ENCODE measurements at places on chromosomes 13 and 19.

DNA sequence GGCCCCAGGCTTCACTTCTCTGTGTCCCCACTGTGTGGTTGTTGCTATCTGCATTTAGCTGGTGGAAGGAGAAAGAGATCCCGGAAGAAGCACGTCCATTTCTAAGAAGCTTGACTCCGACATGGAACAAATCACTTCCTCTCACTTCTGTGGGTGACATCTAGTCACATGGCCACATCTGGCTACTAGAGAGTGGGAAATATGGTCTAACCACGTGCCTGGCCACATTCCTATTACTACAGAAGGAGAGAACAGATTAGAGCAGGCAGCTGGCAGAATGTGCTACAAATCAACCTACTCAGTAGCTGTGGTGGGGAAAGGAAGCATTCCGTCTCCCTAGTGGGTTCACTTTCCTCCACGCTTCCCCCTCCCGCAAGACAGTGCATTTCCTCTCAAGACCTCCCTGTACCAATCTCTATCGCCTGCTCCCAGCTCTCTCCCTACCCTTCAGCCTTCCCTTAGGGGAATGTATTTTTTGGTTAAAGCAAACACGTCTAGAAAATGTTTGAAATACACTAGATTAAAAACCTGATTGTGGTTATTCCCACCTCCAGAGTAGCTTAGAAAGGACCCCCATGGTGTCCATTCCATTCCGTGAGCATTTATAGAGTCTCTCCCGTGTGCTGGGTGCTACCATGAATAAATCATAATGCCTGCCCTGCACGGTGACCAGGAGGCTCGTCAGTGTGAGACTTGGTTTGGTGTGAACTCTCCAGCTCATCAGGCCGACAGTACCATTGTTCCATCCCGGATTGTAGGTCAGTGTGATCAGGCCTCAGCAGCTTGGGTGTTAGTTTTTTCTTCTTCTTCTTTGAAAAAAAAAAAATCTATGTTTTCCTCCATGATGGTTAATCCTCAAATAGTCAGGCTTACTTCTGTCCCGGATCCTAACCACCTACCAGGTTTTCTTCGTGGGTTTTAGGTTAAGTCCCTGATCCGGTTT lies 8.0 kb upstream of the AMER2 start:
- DNase-seq: no peak

DNA sequence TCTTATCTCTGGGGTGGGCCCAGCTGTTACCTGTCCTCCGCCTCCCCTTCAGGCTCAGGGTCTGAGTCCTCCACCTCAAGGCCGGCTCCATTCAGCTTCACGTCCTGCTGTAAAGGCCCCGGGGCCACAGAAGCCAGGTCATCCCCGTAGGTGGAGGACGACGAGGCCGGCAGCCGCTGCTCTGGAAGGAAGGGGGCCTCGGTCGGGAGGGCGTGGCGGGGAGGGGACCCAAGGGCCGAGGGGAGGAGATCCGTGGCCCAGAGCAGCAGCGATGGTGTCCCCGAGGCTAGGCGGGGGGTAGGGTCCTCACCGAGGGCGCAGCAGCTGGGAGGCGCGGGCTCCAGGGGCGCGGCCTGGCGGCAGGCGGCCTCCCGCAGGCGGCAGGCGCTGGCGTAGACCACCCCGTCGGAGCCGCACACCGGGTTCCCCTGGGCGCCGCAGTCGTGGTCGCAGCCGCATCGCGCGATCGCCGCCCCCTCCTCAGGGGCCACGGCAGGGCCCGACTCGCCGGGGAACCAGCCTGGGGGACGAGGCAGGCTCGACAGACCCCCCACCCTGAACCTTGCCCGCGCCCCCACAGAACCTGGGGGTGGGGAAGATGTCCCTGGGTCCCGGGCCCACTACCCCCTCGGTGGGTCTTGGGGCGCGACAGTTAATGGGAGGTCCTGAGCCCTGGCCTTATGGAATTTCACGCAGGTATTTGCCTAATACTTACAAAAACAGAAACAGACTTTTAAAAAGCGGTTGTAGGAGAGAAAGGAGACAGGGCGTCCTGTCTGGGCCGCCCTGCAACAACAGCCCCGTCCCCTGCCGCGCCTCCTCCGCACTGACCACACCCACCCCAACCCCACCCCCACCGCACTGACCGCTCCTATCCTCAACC lies 7.6 kb downstream of the F2RL3 start:
- DNase-seq: no peak

DNA sequence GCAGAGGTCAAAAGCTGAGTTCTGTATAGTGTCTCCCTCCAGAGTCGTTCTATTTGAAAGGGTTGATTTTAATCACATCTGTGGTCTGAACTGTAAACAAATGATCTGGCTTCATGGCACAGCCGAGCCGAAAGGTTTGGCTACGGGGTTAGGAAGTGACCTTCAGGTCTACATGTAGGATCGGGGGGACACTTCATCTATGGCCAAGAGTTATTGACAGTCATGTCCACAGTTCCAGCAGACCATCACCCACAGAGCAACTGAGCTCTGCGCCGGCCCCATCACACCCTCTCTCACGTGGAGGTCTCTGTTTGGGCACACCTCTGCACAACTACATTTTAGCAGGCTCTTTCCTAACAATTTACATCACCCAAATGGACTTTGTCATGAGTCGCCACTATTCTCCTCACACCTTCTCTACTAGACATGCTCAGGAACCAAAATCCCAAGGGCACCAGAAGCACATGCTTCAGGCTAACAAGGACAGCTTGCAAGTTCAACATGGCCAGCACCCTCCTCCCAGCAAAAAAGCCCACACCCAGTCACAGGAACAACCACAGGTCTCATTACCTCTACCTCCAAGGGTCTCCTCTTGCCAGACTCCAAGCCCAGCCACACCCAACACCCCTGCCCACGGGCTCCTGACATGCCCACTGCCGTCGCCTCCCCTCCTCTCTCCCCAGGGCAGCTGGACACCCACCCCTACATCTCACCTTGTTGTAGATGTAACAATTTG lies 36.1 kb upstream of the EPHX3 start:
- no peak for DNase-seq

GRCh38 chr13:20831933-20832332 lies 58.2 kb upstream of the EEF1AKMT1 start:
- DNase-seq: no peak

DNA sequence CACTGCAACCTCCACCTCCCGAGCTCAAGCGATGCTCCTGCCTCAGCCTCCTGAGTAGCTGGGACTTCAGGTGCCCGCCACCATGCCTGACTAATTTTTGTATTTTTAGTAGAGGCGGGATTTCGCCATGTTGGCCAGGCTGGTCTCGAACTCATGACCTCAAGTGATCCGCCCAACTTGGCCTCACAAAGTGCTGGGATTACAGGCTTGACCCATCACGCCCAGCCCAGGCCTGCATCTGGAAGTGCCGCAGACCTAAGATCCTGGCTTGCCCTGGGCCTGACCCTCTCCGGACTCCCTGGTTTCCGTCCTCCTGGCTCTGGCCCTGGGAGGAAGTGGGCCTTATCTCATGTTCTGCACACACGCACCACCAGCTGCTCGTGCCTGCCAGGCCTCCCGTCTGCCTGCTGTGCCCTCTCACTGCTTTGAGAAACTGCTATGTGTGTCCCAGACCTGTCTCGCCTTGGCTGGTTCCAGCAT lies 4.7 kb upstream of the PTGIR start:
- no peak for DNase-seq

DNA sequence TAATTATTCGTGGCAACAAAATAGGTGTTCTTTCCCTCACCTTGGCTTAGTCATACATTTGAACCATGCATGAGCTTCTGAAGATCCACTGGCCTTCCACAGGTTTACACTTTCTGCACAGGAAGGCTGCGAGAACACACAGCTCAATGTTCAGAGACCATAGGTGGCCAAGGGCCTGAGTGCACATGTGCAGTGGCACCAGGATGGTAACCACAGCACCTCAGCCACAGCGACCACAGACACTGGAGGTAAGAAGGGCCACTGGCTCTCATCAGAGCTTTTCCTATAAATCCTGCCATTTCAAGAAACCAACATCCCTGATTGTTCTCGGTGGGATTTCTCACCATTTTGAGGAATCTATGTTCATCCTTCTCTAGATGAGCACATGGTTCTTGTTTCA lies 1.6 kb downstream of the DCLK1 start:
- DNase-seq: no peak

GRCh38 chr13:50916701-50917184 lies 7.2 kb downstream of the RNASEH2B start:
- DNase-seq: no peak

- no peak for DNase-seq
These were observed 4.0 kb downstream of the MRPL54 start for GRCh38 chr19:3766520-3766919.

- DNase-seq: peak; percentile 83
These were observed at the start of gene PRKD2 for GRCh38 chr19:46717034-46717715. Gene PRKD2 (minus strand): TSS chr19:46717114. CDS start chr19:46716370, 744 bp downstream.

DNA sequence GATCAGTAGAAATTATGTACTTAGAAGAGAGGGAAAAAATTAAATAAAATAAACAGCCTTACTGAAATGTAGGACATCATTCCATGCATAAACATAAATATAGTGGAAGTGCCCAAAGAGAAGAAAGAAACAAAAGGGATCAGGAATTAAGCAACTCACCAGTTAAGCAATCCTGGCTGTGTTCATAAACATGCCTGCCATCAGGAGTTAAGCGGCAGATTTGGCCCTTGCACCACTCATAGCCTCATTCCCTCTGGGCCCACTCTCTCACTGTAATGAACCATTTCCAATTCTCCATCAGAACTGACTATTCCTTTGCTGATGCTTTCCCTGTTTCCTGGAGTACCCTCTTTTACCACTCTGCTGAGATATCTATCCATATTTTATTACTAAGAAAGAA lies 281.4 kb downstream of the LHFPL6 start:
- DNase-seq: no peak

DNA sequence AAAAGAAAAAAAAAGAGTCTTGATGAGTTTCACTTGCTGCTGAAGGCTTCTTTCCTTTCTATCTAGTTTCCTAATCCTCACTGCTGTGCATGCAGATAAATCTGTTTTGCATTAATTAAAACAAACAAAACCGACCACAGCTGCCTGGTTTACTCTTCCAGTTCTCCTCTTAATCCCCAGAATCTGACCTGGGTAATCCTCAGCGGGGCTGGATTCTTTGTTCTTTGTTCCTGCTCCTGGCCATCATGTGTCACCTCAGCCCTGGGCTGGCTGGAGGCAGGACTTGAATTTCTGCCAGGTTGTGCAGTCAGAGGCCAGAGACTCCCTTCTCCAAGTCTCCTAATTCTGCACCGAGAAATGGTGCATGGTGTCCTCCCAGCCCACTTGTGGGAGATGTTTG lies 52.2 kb upstream of the CYP4F8 start:
- no peak for DNase-seq

DNA sequence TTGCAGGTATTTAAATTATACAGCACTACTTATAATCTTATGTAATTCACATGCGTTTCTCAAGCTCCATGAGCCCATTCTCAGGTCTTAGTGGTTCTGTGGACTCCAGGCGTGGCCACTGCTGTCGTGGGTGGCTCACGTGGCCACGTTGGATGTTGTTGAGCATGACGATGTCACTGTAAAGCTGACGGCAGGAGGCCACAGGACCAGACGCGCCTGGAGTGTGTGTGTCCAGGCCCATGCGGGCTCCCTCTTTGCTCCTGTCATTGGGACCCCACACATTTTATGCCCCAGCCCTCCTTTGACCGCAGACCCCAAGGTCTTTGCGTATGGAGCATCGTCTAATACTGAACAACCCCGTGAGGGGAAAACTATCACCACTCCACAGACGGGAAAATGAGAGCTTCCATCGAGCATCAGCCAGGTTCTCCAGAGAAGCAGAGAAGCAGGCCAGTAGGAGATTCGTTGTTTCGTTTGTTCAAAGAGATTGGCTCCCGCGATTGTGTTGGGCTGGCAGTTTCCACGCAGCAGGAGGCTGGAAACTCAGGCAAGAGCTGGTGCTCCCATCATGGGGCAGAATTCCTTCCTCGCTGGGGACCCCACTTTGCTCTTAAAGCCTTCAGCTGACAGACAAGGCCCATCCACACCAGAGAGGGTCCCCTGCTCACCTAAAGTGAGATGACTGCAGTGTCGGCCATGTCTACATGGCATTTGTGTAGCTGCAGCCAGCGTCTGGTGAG lies 129.3 kb upstream of the SPACA7 start:
- no peak for DNase-seq

DNA sequence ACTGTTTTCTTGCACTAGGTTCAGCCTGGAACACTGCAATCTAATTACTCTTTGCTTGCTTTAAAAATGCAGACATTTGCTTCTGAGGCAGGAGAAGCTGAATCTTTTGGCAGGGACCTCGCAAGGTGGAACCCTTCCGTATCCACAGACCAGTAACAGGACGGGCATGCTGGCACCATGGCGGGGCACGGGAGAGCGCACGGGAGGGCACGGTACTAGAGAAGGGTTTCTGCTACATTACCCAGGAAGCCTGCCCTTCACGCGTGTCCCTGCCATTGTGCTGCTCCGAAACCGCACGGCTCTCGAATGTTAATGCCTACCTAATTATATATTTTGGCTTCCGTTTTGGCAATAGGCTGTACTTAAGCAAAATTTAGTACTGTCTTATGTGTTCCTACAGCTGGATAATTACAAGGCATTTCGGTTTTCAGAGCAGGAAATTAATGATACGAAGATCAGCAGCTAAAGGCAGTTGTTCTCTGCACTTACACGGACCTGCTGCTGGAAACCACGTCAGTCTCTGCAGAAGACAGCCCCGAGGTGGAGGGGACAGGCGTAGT lies 430.4 kb downstream of the IRS2 start:
- no peak for DNase-seq

GRCh38 chr19:35206379-35206778 lies 22.2 kb downstream of the FAM187B start:
- DNase-seq: no peak

DNA sequence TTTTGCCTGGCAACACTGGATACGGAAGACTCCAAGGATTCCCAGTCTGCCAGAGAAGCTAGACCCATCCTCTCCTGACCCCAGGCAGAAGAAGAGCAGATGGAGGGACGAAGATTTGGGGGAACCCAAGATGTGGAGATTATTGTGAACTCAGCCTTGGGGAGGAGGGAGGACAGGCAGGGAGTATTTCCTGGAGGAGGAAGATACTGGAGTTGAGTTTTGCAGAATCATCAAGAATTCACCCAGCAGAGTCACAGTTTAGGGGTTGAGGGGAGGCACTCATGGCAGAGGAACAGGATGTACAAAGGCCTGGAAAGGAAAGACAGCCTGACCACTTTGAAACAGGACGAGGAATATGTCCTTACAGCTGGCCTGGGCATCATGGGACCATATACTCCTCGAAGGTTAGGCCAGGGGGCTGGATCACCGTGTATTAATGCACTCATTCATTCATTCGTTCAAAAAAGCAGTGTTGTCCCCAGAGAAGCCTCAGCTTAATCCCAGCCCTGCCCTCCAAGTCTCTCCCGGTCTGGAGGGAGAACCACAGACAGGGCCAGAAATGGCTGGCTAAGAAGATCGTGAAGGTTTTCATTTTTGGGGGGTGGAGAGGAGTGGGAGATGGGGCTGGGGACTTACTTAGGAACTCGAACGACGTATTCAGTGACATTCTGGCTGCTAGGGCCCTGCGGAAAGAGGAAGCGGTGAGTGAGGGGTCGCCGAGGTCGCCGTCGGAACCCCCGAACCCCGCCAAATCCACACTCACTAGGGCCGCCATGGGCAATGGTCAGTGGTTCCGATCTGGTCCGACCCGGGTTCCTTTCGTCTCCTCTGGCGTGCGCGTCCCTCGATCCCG lies 517 bp downstream of the GTF2F1 start:
- DNase-seq: no peak
